ENCODE measurements at places on chromosomes 11 and 22.
A peak's percentile ranks its signal among the peaks of the same experiment; 100 is the strongest.

DNA sequence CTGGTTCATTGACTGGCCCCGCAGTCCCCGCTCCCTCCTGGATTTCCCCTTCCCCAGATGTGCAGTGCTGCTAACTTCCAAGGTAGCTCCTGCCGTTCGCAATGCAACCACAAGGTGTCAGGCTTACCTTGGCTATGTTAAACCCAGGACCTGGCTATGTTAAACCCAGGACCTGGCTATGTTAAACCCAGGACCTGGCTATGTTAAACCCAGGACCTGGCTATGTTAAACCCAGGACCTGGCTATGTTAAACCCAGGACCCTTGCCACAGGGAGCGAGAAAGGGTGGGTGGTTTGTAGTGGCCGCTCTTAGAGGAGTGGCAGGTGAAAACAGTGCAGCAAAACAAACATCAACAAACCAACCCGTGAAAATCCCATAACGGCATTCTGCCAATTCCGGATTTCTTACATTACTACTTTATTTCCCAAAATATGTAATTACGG is 2.9 kb upstream of the ADAMTS8 start:
- peak; percentile 83 for DNase-seq

DNA sequence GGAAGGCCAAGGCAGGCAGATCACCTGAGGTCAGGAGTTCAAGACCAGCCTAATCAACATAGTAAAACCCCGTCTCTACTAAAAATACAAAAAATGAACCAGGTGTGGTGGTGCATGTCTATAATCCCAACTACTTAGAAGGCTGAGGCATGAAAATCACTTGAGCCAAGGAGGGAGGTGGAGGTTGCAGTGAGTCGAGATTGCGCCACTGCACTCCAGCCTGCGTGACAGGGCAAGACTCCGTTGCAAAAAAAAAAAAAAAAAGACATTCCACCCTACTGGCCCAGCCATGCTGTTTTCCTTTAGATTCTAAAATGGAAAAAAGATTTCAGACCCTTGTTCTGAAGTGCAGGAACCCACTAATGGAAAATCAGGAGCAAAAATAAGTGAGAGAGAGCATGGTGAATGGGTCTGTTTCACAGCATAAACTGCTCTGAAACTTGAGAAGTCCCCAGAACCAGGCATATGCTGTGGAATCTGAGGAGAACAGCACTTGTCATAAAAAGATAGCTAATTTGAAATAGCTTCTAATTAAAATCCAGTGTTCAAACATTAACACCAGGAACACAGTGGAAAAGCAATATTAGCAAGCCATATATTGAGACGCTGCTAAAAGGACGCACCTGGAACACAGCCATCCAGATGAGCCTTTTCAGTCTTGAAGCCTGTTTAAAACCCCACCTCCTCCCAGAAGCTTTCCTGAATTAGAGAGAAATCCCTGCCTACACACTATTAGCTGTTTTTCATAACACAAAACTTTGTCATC is 66.3 kb upstream of the CHRM4 start:
- no peak for DNase-seq

- DNase-seq, result no peak
These were observed 2.6 kb downstream of the TBX10 start for GRCh38 chr11:67636962-67637361.

DNA sequence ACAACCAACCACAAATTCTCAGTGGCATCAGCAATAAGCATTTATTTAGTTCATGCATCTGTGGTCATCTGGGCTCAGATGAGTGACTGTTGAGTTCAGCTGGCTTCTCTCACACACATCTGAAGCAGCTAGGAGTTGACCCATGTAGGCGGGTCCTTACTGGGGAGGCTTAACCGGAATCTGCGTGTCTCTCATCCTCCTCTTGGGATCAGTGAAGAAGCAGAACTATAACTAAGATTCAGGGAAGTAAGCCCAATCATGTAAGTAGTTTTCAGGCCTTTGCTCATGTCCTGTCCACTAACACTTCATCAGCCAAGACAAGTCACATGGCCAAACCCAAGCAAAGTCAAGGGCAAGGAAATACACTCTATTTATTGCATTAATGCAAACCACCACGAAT is 236.2 kb downstream of the C11orf87 start:
- DNase-seq, result no peak

- DNase-seq, result no peak
These were observed 654.6 kb upstream of the API5 start for GRCh38 chr11:42657169-42657568.

GRCh38 chr22:31972180-31972579 is 27.8 kb downstream of the YWHAH start:
- DNase-seq, result no peak

DNA sequence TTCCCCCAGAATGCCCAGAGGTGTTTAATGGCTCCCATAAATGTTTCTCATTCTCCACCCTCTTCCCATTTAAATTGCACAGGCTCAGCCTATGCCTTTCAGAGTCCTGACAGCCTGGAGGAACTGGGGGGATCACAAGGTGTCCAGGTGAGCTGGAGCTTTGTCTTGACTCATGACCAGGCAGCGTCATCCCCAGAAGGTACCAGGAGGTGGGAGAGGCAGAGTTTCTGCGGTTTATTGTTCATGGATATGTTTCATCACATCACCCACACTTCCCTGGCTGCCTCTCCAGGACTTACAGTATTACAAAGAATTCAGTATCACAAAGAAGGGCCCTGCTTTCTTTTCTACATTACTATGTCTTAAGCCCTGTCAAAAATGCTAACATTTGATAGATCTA is 103.2 kb upstream of the GALNT18 start:
- no peak for DNase-seq

GRCh38 chr22:40703174-40703573 is 23.9 kb downstream of the MCHR1 start:
- no peak for DNase-seq

- no peak for DNase-seq
These were observed 116.6 kb upstream of the TOP3B start for GRCh38 chr22:22099194-22099486.

- no peak for DNase-seq
These were observed 34.9 kb upstream of the DAGLA start for GRCh38 chr11:61645179-61645868.

GRCh38 chr11:109527496-109527895 is 105.5 kb downstream of the C11orf87 start:
- DNase-seq, result no peak

DNA sequence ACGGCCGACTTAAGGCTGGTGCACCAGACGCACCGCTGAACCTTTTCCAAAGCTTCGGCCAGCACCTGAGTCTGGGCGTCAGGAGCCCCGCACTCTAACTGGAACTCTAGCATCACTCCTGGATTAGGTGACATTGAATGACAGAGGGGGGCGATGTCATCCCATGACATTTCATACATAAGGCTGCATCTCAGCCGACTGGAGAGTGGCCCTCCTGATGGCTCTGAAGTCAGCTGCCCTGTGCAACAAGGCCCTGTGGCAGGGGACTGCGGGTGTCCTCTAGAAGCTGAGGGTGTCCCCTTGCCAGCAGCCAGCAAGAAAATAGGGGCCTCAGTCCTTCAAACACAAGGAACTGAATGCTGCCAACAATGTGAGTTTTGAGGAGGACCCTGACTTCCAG is 10.1 kb upstream of the FADS3 start:
- DNase-seq, result no peak

GRCh38 chr11:78961937-78962701 is 387.5 kb upstream of the NARS2 start:
- DNase-seq, result peak; percentile 88

DNA sequence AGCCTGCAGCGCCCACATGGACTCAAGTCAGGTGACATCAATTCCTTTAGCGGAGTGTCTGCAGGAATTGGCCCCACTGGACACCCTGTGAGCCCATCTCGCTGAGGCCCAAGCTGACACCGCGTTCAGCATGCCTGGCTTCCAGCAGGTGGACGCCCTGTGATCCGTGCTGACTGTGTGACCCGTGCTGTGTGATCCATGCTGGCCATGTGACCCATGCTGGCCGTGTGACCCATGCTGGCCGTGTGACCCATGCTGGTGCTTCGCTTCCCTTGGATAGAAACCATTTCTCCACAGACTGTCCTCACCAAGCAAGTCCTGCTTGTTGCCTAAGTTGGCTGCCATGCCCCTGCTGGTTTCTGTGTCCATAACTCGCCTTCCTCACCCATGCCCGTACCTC is 392.1 kb downstream of the BRD1 start:
- no peak for DNase-seq

GRCh38 chr22:45537734-45538181 is 35.1 kb downstream of the FBLN1 start:
- peak; percentile 30 for DNase-seq

DNA sequence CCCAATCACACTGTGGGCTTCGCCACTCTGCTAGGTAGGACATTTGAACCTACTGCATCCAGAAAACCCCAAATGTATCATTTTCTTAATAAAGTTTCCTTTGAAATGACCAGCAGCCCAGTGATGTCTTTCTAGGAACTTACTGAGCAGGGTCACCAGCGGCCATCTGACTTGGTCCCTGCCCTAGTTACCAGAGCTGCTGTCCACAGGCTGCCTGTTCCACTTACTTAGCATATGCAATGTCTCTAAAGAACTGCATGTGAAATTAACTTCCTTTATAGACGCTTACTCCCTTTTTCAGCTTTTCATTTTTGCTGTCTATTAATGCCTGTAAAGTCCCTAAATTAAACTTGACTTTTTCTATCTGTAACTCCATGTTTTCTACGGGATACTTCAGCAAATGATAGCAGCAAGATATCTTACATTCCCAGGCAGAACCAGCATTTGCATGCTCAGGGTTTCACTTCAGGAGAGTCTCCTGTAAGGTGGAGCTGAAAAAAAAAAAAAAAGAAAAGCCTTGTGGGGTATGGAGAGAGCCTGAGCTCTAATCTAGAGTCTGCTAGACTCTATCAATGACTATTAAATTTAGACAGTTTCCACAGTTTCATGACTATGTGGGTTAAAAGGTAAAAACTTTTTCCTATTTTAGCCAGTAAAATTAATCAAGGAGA is 125.0 kb downstream of the FAT3 start:
- DNase-seq, result no peak

- DNase-seq, result no peak
These were observed 61.4 kb upstream of the ARFGAP3 start for GRCh38 chr22:42918500-42918899.
